HFF-Myc (cell line): ENCODE measurements at places on chromosomes 11 and 22.

GRCh38 chr11:2393111-2393868 lies 7.3 kb upstream of the TSSC4 start:
- DNase-seq = no peak

- DNase-seq = no peak
Observed at GRCh38 chr11:19301361-19301760, 60.6 kb upstream of the E2F8 start.

GRCh38 chr11:90908074-90908473 lies 685.2 kb upstream of the CHORDC1 start:
- no peak for DNase-seq

- DNase-seq = no peak
Observed at GRCh38 chr11:18994860-18995259, 55.6 kb upstream of the MRGPRX1 start.

DNA sequence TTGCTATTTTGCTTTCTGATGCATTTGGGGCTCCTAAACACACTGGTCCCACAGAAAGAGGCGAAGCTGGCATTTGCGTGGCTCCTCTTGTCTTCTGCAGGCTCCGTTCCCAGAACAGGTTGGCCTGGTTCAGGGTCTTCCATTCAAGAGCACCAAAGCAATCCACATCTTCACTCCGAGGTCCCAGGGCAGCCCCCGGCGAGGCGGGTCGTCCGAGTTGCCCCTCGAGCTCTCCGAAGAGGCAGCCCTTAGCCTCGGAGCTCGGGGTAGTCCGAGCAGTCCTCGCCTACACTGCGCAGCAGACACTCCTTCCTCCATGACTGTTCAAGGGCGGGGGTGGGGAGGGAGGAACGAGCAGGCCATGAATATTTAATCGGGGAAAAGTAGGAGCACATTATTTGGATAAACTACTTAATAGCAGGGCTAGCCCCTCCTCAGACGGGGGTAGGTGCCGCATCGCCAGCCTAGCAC lies 321.3 kb downstream of the BLID start:
- no peak for DNase-seq

- no peak for DNase-seq
Observed at GRCh38 chr22:47816863-47817210, 1054.4 kb downstream of the TBC1D22A start.

DNA sequence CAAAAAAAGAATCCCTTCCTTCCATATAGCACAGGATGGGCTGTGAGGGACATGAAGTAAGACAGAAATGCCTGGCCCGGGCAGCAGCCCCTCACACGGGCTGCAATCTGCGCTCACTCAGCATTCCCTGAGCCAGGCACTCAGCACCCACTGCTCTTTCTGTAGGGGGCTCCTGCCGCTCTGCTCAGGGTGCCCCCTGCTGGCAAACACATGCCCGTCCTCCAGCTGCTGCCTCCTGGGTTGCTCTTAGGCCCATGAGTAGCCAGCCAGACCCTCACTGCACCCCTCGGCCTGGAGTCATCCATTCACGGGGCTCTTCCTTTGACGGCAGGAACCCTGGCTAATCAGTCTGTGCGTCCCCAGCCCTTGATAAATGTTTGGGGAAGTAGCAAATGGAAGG lies 6.9 kb downstream of the MCAT start:
- no peak for DNase-seq

DNA sequence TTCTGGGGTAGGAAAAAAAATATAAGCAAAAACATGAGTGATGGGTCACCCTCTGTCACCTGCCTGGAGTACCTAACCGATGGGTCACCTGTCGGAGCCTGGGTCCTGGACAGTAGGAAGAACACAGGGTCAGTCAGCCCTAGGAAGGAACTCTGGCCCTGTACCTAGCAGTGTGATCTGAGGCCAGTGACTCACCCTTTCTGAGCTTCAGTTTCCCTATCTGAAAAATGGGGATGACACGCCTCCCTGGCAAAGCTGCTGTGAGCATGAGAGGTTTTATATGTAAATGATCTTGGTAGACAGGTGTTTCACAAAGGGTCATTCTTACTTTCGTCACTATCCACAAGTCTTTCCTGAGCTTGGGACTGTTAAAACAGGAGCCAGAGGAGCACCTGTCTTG lies 182.0 kb downstream of the ST3GAL4 start:
- no peak for DNase-seq

- no peak for DNase-seq
Observed at GRCh38 chr22:24101966-24102365, 79.3 kb upstream of the SUSD2 start.
